Uterus (tissue), 4 donors: ENCODE measurements at places on chromosomes 4 and X. TPM values are rescaled to one million over a fixed set of nuclear protein-coding genes. Genes with fewer than 3 reads are reported as not detected.

TMPRSS11B gene
- not detected for total RNA-seq

ASMTL gene
- 15.1 TPM for total RNA-seq

MAGEA2 gene
- total RNA-seq, result not detected

GRCh38 chrX:67749536-67749935, 205.7 kb downstream of the AR start:
- no peaks in the 10 kb centered on the region for H3K36me3 ChIP-seq
- H3K27me3 ChIP-seq, result no peaks in the 10 kb centered on the region
- no peak for DNase-seq
- H3K4me3 ChIP-seq, result no peak overlapping the region
- no peak overlapping the region for H3K27ac ChIP-seq

DNA sequence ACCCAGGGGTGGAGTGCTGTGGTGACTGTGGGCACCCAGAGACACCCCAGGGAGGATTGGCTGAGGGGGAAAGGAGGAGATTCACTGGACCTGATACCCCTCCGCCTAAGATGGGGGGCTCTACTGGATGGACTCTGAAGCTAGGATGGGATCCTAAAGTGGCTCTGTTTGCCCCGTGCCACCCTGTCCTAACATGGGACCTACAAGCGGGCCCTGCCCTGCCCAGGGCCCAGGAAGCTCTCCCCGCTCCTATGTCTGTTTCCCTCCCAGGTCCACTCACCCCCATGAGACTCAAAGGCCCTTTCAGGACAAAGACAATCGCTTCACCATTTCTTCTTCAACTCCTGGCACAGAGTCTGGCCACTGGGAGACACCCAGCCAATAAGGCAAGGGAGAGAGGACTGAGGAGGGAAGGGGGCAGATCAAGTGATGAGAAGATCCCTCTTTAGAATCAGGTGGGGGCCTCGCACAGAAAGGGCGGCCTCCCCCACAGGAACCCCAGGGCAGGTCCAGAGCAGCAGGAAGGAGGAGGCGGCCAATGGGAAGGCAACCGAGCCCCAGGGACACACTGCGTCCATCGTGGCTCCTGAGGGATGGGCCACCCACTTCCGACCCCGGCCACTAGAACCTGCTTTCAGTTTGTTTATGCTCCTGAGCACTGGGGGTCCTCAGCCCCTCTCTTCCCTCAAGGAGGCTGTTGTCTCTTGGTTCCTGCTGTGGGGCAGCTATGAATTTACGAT, 155.4 kb downstream of the AFAP1 start:
- no peak for DNase-seq
- no peaks in the 10 kb centered on the region for H3K27me3 ChIP-seq
- H3K27ac ChIP-seq, result no peak overlapping the region
- peaks cover 11% of the 10 kb centered on the region for H3K4me1 ChIP-seq

DNA sequence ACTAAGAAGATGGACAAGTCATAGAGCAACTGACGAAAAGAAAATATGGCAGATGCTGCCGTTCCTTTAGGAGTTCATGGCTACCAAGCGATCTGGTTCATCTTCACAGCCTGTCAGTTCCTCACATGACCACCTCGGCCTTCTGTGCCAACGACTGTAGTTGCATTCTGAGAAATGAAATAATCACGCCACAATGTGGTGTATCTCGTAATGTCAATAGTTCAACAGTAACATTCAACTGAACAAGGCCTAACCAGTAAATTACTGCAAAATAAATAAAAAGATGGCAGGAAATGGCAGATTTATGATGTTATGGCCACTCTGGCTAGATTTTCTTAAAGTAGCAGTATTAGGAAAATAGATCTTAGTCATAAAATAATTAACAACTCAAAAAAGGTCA, 4.4 kb downstream of the GPRIN3 start:
- DNase-seq, result no peak
- H3K4me3 ChIP-seq, result no peak overlapping the region
- no peaks in the 10 kb centered on the region for H3K36me3 ChIP-seq
- H3K27ac ChIP-seq, result no peak overlapping the region
- H3K27me3 ChIP-seq, result no peaks in the 10 kb centered on the region

DNA sequence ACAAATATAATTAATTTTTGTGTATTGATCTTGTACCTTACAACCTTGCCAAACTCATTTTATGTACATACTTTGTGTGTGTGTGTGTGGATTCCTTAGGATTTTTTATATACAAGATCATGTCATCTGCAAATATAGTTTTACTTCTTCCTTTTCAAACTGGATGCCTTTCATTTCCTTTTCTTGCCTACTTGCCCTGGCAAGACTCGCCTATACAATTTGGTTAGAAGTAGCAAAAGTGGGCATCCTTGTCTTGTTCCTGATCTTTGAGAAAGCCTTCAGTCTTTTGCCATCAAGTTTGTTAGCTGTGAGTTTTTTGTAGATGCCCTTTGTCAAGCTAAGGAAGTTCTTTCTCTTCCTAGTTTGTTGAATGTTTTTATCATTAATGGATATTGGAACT, 30.5 kb downstream of the RUFY3 start:
- no peak overlapping the region for H3K4me3 ChIP-seq
- no peaks in the 10 kb centered on the region for H3K27me3 ChIP-seq
- DNase-seq, result no peak
- H3K36me3 ChIP-seq, result no peaks in the 10 kb centered on the region

SMIM10 gene
- 12.7 TPM for total RNA-seq

MAP3K15 gene
- total RNA-seq, result not detected

DNA sequence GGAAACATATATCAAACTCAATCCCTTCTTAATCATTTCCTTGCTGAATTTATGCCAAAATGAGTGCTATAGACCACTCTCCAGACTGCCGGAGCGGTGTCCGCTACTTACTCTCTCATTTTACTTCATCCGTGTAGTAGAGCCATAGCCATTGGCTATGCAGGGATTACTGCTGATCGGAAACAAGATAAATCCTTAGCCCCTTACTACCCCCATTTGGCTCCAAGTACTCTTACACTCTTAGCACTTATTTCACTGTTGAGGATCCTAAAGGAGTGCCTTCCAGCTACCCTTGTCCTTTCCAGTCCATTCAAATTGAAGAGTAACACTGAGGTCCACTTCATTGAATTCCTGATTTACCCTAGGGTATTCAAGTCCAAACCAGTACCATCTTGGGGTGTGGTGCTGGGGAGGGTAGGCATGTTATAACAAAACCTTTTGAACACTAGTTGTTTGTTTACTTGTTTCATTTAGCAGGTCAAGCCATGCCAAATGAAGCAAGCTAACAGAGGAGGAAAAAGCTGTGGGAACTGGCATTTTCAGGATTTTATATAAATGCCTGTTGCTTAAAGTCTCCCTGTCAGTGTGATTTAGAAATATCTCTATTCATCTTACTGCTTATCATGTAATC, 715.1 kb downstream of the FSTL5 start:
- no peak overlapping the region for H3K27ac ChIP-seq
- no peak overlapping the region for H3K4me3 ChIP-seq
- H3K4me1 ChIP-seq, result no peaks in the 10 kb centered on the region
- no peaks in the 10 kb centered on the region for H3K36me3 ChIP-seq
- no peaks in the 10 kb centered on the region for H3K27me3 ChIP-seq

DNA sequence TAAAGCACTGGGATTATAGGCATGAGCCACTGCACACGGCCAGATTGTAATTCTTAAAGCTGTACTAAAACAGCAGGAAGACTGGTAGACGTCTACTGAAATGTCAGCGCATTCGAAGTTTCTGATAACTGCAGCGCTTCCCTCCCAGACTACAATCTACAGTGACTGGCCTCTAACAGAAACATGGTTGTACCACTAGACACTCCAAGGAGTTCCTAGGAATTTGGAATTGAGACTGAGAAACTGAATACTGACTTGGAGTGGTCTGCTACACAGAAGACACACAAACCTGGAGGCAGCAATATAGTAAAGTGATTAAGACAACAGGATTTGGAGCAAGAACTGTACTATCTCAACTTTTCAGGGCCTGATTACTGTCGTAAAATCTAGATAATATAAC, 937 bp downstream of the HELQ start:
- H3K4me1 ChIP-seq, result peaks cover 10% of the 10 kb centered on the region
- H3K27me3 ChIP-seq, result no peaks in the 10 kb centered on the region
- peak overlapping the region; percentile 98 for H3K27ac ChIP-seq

GRCh38 chr4:86963697-86964096, 28.9 kb downstream of the AFF1 start:
- H3K4me3 ChIP-seq, result no peak overlapping the region
- no peak for DNase-seq
- H3K4me1 ChIP-seq, result peaks cover 6% of the 10 kb centered on the region

PDZD4 gene
- total RNA-seq, result 12.6 TPM

KCNIP4 gene
- total RNA-seq, result not detected

- no peak overlapping the region for H3K4me3 ChIP-seq
- H3K4me1 ChIP-seq, result no peaks in the 10 kb centered on the region
- no peak for DNase-seq
- H3K27ac ChIP-seq, result no peak overlapping the region
- H3K36me3 ChIP-seq, result no peaks in the 10 kb centered on the region
- H3K27me3 ChIP-seq, result no peaks in the 10 kb centered on the region
These were observed 15.9 kb upstream of the CXCL5 start for GRCh38 chr4:74014332-74014731.

GRCh38 chr4:4858527-4859324, 739 bp upstream of the MSX1 start:
- peaks cover 7% of the 10 kb centered on the region for H3K27me3 ChIP-seq
- DNase-seq, result no peak
- peak overlapping the region; percentile 83 for H3K27ac ChIP-seq
- no peaks in the 10 kb centered on the region for H3K36me3 ChIP-seq
- peaks cover 3% of the 10 kb centered on the region for H3K4me1 ChIP-seq
